ENCODE measurements at places on chromosomes 3 and 15. TPM values are rescaled to one million over a fixed set of nuclear protein-coding genes. Genes with fewer than 3 reads are reported as not detected.

- peak; percentile 99 for DNase-seq
Observed at GRCh38 chr3:20054549-20054987, 14.3 kb downstream of the KAT2B start.

DNA sequence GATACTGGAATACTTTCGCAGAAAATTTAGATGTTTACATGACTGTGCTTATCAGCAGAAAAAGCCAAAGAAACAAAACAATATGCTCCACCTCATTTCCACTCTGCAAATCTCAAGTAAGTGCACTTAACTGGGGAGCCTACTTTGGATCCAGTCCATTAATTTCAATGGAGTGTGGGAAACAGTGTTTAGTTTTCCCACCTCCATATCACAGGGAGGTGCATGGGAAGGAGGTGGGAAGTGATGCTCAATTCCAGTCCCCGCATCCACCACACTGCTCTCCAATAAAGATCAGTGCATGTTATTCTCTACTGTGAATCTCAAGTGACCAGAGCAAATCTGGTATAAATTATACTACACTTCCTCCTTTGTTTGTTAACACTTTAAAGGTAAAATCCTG, 2.9 kb downstream of the NEDD4 start:
- DNase-seq = no peak

- DNase-seq = no peak
Observed at GRCh38 chr3:196634224-196634623, 5.3 kb upstream of the NRROS start.

GRCh38 chr15:27330326-27330725, 359.3 kb downstream of the GABRG3 start:
- no peak for DNase-seq

GRCh38 chr3:43894176-43895049, 203.7 kb downstream of the ABHD5 start:
- peak; percentile 54 for DNase-seq

DNA sequence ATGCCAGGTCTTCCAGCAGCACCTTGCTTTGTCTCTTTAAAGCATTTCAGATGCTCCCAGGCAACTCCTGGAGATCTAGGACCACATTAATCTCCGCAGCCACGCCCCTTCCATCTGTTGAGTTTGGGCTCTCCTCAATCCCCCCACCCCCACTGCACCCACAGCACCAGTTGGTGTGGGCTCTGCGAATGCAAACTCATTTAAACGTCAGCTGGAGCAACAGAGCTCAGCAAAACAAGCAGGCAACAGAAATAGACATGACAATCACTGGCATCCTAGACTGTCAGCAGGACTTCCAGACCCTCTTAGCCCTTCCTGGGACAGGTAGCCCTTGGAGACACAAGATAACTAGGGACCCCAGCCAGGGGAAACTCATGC, 106.9 kb downstream of the LSM3 start:
- DNase-seq = no peak

DNA sequence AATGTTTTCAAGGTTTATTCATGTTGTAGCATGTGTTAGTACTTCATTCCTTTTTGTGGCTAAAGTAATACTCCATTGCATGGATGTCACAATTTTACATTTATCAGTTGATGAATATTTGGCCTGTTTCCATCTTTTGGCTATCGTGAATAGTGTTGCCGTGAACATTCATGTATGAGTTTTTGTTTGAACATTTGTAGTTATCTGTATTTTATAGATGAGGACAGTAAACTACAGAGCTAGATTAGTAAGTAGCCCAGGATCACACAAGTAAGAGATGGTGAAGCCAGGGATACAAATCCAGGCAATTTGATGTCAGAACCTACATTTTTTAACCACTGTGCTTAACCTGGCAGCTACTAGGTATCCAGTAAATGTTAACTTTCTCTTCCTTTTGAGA, 63.2 kb downstream of the ASTE1 start:
- peak; percentile 55 for DNase-seq

DNA sequence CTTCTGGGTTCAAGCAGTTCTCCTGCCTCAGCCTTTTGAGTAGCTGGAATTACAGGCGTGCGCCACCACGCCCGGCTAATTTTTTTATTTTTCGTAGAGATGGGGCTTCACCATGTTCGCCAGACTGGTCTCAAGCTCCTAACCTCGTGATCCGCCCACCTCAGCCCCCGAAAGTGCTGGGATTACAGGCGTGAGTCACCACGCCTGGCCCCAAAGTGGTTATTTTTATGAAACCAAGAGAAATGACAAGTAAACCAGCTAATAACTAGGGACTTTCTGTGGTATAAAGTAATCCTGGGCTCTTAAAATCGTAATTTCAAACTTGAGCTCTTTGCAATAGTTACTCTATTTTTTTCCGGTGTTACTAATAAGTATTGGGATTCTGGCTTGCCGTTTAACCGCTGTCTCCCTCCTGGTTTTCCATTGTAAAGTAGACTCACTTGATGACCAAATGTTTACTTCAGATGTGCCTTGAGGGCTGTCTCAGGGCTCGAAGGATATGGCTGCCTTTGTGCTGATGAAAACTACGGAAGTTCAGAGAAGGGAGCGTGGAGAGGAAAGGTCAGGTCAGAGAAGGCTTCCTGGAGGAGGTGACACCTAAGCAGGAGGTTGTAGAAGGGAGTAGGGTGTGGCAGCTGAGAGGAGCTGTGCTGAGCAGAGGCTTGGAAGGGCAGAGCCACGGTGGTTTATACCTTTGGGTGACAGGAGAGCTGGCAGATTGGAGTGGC, 4.2 kb downstream of the ZSCAN2 start:
- DNase-seq = no peak

DNA sequence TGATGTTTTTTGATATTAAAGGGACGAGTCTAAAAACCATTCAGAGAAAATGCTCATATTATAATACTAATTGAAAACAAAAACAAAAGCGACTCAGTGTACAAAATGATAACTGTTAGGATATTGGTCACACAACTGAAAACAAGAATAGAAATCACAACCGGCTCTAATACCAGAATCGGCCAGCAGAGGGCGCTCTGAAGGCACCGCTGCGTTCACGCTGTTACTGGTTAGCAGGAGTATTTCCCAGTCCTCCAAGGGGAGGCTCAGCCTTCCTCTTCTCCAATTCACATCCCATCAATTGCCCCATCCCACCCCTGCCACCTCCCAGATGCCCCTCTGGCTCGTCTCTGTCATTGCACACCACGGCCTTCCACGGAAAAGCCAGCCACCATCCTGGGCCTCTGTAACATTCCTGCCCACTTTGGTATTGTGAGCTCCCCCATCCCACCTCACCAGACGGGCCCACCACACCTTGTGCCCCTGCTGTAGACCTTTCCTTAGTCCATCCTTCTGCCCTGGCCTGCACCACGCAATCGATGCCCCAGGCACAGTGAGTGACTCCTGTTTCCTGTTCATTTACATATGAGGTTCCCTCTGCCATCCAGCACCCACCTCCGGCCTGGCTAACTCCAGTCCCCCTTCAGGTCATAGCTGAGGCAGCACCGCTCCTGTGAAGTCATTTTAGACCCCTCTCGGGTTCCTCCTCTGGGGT, 8.5 kb downstream of the FAM107A start:
- DNase-seq = peak; percentile 40

DNA sequence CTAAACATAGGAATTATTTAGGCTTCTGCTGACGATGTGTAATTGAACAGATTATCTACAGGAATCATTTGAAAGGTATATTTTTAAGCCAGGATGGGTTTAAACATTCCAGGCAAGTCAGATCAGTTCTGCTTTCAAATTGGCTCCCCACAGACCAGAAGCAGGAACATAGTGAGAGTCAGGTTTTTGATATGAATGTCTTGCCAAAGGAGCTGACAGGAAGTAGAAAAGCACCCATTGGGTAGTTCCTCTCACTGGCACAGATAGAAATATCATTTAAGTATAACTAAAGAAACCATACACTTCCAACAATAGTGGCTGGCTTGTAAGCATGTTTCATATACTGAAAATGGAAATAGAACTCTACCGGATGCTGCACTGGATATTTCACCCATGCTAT, 95.2 kb downstream of the CLDN1 start:
- DNase-seq = no peak

DNA sequence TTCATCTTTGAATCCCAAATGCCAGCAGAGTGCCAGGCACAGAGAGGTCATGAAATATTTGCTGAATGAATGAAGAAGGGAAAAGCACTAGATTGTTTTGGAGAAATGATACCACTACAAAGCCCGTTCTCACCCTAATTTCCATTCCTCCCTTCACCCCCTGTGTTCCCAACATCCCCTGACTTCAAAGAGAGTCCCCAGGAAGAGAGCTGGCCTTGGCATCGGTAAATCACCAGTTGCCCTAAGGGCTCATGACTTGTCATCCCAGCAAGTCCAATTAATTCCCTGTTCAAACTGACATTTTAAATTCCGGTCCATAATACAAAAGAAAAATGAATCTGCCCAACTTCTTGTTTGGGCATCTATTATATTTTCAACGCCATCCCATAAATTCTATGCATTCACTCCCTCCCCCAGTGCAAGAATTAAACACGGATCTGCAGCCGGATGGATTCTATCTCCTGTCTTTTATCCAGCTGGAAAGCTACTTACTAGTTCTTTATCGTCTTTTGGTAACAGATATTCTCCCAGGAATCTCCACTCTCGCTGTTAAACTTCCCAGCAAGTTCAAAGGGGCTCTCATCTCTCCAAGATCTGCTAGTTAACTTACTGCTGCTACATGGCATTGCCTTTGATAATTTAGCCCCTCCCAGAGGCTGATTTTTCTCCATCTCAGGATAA, 63.9 kb upstream of the TSC22D2 start:
- no peak for DNase-seq

- peak; percentile 22 for DNase-seq
Observed at GRCh38 chr3:29822071-29822470, 541.2 kb downstream of the RBMS3 start.

GRCh38 chr3:99031778-99032177, 130.3 kb upstream of the DCBLD2 start:
- DNase-seq = no peak

DNA sequence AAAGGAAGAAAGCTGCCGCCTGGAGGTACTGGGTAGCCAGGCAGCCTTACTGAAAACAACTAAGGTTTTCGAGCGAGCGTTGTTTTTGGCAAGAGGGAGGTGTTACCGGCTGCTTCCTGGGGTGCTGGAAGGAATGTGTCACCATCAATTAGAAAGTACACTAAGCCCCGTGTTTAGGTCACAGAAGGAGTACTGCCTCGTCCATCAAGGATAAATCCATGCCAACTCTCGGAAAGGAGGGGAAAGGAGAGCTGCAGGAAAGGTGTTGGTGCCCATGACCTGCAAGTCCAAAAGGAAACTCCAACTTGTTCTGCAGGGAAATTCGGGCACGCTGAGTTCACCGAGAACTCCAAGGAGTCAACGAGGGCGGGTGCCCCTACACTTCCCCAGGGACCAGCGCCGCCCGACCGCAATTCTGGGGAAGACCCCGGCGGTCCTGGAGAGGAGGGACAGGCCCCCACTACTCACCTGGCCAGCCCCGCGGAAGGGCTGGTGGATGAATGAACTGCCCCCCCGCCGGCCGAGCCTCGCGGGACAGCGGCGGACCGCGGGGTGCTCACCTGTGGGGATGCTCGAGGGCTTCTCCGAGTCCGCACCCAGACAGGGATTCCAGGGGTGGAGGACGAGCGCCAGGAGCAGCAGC, 542 bp downstream of the PLOD2 start:
- DNase-seq = peak; percentile 76

DNA sequence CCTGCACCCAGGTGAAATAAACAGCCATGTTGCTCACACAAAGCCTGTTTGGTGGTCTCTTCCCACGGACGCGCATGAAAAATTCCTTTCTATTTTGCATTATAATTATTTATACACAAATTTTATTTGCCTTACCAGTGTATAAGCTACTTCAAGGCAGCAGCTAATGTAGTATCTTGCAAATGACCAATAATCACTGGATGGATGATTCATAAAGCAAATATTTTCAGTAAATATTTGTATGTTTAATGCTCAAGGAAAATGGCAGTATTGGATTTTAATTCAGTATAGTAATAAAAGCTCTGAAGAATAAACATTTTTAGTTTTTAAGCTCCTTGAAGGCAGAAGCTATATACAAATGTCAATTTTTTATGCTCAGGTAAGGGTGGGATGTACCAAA, 158.7 kb upstream of the NANOGP8 start:
- peak; percentile 29 for DNase-seq

Gene SNRPA1
- total RNA-seq = 22.7 TPM

Gene P3H2
- 14.6 TPM for total RNA-seq

Gene RLBP1
- not detected for total RNA-seq

Gene GREM1
- total RNA-seq = 3.7 TPM

Gene SLC28A1
- not detected for total RNA-seq

Gene DNAJA4
- total RNA-seq = 26.5 TPM

Gene APEH
- total RNA-seq = 156 TPM

Gene RSRC1
- 39.2 TPM for total RNA-seq

Gene SNURF
- 4.7 TPM for total RNA-seq

Measured in bronchial epithelial cell (primary cell).